ENCODE measurements at places on chromosomes 7 and 10. TPM values are rescaled to one million over a fixed set of nuclear protein-coding genes. Genes with fewer than 3 reads are reported as not detected.
A peak's percentile ranks its signal among the peaks of the same experiment; 100 is the strongest.

GRCh38 chr10:71725998-71726579, 6.5 kb upstream of the C10orf105 start:
- no peak for DNase-seq

Gene FASTK
- total RNA-seq = 121 TPM

Gene UCMA
- not detected for total RNA-seq

DNA sequence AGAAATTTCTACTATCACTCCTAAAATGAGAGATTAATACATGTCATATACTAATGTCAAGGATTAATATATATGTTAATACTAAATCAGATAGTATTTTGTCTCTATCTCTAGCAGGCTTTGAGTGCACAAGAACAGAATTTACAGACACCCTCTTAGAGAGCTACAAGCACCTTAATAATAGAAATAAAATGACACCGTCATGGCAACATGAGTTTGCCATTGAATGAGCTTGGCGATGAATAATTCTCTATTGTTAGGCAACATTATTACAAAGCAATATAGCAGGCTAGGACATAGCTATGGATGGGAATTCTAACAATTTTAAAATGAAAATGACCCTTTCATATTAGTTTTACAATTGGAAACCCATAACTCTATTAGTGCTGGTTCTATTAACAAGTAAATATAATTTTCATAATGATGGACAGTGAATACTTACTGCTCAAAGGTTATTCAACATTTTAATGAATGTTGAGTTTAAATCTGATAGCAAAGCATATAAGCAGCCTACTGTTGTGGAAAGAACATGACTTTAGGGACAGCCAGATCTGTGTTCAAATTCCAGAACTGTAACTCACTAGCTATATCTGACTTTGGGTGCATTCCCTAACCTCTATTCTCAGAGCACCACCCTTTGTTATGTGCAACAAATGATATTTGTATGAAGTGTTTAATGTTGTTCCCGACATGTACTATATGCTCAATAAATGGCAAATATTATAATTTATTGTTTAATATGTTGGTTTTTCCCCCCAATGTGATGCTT, 184.5 kb upstream of the DKK1 start:
- no peak for DNase-seq

Gene RBP3
- total RNA-seq = not detected

Gene CRYGN
- 0.43 TPM for total RNA-seq

Gene UNCX
- not detected for total RNA-seq

DNA sequence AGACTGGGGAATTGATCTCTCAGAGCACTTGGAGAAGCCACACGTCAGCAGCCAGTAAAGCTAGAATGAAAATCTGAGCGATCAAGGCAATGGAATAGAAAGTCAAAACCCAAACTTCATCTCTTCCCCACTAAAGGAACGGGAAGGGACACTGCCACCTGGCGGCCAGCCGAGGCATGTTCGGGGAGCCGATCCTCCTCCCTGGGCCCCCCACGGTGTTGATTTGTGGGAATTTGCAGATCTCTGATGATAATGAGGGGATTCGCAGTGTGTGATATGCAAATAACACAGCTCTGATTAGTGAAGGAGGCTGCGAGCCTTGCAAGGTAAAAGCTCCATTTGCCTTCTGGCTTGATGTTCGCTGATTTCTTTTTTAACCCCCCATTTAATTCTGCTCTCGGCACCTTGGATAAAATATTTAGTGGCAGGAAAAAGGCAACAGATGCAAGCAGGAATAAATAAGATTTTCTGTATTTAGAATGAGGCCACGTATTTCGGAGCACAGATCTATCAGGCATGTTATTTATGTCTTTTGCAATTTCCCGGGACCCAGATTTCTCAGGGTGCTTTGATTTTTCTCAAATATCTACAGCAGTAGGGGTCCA, 258.6 kb downstream of the PAXIP1 start:
- peak; percentile 12 for DNase-seq

GRCh38 chr7:64626557-64626956, 39.4 kb upstream of the ZNF107 start:
- DNase-seq = no peak

DNA sequence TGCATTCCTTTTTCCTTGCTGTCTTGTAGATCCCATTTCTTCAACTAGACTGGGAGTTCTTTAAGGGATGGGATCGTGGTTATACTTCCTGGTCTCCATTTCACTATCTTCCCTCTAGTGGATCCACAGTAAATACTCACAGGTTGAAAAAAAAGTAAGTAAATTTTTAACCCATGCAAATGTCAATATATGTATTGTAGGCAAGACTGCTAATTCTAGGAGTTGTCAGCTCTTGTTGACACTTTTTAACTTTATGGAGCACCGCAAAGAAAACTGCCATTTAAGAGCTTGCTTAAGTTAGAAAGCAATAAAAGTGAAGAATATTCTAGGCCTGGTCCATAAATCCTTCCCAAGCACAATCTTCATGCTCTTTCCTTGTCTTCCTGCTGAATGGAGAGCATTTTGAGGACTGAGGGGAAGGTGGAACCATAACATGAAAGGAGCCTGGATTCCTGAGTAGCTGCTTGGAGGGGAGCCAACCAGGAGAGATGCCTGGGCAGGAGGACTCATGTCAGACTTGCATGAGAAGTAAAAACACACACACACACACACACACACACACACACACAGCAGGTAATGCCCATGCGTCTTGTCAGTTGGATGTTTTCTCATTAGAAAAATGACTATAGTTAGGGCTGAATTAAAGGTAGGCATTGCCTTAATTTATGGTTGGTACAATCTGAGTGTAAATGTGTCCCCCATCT, 32.2 kb downstream of the VWA2 start:
- DNase-seq = peak; percentile 40

Gene RBP4
- 59.9 TPM for total RNA-seq

DNA sequence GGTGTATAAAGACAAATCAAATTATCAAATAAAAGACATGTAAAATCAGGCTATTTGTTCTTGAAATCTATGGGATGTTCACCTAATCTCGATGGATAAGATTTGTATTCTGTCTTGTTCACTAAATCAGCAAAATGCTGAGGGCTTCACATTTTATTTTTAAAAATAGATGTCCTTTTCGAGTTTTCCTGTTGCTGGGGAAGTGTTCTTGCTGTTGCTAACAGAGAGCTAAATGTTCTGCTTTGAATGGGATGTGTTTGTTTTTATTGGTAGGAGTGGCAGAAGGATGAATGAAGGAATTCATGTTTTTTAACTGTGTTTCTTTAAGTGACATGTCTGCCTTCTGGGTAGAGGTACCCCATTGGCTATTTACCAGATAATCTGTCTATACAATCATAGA, 7.3 kb upstream of the SNX13 start:
- DNase-seq = no peak

DNA sequence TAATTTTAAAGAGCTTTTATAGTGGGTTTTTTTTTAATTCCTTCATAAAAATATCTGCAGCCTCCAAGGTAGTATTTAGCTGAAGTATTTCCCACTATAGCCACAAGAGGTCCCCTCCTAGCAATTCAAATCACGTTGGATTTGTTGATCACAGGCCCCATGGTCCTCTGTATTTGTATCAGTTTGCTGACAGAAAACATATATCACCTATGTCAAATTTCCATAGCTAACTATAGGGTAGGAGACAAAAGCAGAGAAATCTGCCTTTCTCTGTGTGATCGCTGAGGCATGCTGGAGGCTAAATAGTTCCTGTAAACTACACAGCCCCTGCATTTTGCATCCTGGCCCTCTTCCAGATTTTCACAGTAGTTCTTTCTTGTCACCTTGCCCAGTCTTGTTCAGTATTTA, 1.7 kb upstream of the CTNNA3 start:
- no peak for DNase-seq

DNA sequence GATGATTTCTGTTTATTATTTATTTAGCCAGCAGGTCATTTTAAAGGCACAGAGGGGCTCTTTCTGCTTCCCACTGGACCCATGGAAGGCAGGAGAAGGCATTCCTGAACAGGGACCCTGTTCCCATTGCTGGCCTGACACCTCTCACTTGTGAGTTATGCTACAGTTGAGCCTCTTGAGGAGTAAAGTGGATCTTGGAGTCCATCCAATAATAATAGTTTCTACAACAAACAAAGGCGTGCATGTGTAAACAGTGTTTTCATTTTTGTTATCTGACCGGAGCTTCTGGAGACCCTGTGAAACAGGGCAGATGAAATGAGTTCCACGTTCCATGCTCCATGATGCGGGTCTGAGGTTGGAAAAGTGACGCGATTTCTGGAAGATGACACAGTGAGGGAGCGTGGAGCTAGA, 127.3 kb upstream of the HABP2 start:
- no peak for DNase-seq

Gene GNGT1
- not detected for total RNA-seq

DNA sequence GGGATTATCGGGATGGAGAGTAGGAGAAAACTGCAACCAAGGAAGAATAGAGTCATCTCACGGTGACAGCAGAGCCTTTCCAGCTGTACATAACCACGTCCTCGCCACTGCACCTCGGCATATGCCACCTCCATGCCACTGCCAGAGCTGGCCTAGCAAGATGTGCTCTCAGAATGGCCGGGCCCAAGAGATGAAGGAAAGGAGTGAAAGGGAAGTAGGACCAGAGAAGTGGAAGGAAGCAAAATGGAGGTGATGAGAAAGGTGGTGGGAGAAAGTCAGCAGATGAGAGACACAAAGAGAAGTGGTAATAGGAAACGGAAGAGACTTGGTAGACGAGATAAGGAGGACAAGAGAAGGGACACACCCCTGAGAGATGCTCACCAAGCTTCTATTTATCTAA, 8.0 kb upstream of the CALU start:
- DNase-seq = no peak

Gene PDAP1
- 83.7 TPM for total RNA-seq

- DNase-seq = no peak
These were observed 103.2 kb upstream of the GJD4 start for GRCh38 chr10:35501923-35502322.

DNA sequence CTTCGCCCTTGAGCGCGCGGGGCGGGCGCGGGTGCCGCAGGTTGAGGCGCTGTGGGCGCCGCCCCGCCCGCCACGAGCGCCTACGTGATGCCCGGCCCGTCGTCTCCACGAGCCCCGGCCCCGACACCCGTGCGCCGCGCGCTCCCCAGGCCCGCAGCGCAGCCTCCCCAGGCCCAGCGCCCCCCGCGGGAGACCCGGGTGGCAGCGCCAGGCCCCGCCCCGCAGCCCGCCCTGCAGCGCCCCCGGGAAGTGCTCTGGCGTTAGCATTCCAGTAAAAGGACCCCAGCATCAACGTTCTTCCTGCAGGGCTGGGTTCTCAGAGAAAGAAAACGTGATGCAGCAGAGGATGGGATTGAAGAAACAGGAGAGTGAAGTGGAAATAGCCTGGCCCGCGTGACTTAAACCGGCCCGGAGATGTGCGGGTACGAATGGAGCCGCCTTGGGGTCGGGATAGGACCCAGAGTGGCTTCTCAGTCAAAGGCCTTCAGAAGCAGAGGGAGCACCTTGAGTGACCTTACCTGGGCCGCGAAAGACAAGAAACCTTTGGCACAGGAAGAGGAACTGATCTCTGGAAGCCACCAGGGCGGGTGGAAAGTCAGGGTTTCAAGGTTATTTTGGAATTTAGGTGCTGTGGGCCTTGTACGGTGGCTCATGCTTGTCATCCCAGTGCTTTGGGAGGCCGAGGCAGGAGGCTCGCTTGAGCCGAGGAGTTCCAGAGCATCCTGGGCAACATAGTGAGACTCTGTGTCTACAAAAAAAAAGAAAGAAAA, 1.8 kb downstream of the PFKP start:
- DNase-seq = no peak

- DNase-seq = no peak
These were observed 24.9 kb downstream of the PPP2R2D start for GRCh38 chr10:131925716-131926115.

Gene CADPS2
- total RNA-seq = 38.4 TPM

GRCh38 chr7:147516391-147516790, 1074.2 kb upstream of the C7orf33 start:
- no peak for DNase-seq

DNA sequence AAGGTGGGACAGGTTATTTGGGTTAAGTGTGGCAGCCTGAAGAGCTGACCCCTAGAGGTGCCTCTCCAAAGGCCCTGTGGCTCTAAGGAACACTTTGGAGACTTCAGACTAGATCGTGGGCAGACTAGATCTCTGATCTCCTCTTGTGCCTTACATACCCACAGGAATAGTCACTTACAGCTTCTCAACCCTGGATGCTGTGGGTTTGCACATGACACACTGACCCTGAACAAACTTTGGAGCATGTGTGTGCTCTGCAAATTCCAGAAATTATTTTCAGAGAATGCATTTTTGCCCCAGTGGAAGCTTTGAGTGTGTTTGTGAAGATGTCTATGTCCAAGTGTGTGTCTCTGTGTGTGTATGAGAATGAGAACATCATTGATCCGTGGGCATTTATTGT, 119.6 kb downstream of the EMX2 start:
- no peak for DNase-seq

GRCh38 chr7:151865070-151865670, 11.7 kb downstream of the PRKAG2 start:
- DNase-seq = no peak

Gene PDCD11
- total RNA-seq = 19.5 TPM

Gene PLPP4
- 0.60 TPM for total RNA-seq

DNA sequence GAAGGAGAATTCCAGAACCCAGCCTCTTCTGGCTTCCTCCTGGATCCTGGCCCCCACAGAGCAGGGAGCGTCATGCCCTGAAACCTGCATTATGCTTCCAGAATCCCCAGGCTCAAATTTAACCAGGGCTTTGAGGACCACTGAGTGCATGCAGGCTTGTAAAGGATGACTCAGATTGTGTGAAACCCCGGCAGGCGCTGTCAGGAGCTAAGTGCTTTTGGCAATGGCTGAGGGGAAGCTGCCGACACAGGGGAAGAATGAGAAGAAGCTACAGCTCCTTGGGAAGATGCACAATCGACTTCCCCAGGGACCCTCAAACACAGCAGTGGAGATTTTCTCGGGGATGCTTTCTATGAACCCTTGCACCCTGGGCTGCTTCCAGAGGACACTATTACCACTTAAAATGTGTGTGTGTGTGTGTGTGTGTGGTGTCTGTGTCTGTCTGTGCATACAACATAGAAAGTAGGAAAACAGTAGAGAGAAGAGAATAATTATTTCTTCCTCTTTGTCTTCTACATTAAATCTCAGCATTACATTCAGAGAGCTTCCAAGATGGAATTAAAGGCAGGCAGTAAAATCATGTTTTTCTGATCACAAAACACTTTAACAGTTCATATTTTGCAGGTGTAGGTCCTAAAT, 183.5 kb upstream of the INHBA start:
- DNase-seq = peak; percentile 32

Gene CRPPA
- total RNA-seq = 3.3 TPM

DNA sequence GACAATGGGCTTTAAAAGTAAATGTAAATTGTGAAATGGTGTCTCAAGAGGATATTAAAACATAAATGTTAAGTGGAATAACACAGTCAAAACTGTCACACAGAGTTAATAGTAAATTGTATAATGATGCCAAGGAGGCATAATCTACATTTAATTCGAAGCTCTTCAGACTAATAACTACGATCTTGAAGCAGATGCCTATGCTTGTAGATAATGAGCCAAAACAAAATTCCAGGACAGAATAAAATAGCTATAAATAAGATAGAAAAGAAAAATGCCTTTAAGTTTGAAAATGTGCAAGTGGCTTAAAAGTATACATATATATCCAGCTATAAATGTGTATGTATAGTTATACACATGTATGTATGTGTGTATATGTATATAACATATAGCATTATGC, 17.5 kb downstream of the TWIST1 start:
- DNase-seq = no peak

Measured in mucosa of gallbladder (tissue), 1 donor.